ENCODE measurements at places on chromosomes 13 and 19.
A peak's percentile ranks its signal among the peaks of the same experiment; 100 is the strongest.

GRCh38 chr19:20279516-20279915, 112.5 kb downstream of the ZNF486 start:
- DNase-seq = peak; percentile 54

DNA sequence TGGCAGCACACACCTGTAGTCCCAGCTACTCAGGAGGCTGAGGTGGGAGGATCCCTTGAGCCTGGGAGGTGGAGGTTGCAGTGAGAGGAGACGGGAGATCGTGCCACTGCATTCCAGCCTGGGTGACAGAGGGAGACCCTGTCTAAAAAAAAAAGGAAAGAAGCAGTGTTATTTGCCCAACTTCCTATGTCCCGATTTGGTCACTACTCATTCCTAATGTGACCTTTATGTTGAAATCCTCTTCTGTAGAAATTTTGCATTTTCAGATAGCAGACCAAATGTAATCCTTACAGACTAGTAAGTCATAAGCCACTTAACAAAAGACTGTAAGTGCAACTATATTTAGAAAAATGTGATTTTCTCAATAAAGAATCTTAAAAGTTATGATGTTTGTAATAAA, 18.2 kb upstream of the STK24 start:
- no peak for DNase-seq

GRCh38 chr19:3987619-3988371, 2.5 kb upstream of the EEF2 start:
- peak; percentile 72 for DNase-seq

- no peak for DNase-seq
These were observed 20.8 kb downstream of the NOVA2 start for GRCh38 chr19:45952686-45953505.

DNA sequence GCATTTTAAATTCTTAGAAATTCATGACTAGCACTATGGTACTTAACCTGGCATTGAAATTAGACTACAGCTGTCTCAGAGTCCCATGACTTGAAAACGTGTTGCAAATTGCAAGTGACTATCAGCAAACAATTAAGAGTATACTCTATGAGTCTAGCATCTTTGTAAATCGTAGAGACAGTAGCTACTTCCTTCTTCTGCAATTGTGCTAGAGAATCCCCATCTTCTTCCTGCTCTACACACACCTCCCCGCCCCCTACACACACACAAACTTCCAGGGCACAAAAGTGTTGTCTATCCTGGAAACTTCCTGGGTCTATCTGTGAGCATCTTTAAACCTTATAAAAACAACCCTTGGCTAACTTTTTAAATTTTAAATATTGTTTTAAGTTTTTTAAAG, 35.2 kb upstream of the MIR17HG start:
- no peak for DNase-seq

DNA sequence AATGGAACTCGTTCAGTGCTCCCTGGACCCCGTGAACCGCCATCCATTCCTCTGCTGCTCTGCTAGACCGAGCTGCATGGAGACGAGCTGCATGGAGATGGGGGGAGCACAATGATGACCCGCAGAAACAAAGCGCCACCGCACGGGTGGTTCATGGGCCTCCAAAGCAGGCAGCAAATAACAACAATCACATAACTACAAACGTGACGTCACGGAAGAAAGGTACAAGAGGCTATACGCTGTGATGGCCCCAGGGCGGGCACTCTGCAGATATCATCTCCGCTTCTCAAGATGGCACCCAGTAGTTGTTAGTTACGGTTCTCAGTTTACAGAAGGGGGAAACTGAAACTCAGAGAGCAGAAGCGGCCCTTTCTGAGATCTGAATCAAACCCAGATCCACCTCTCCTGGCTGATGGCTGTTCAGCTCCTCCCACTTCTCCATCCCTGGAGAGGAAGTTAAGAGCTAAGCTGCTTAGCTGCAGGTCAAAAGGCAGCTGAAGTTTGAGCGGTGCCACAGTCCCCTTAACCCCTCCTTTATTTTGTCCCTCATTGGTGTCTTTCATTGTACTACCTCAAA, 1.7 kb downstream of the ATP13A1 start:
- DNase-seq = no peak

DNA sequence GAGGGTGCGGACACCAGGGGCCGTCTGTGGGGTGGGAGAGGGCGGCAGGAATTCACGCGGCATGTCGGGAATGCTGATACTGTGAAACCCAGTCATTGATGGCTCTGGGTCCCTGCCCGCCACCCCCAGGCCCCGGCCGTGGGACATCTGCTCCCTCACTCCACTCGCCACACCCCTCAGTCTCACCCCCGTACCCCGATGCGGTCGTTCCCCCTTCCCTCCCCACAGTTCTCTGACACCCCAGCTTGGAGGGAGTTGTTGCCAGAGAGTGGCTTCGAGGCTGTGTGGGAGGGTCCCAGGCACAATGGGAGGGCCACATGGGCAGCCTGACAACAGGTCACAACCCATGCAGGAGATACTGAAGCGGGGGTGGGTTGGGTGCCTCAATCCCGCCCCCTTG, 1.8 kb downstream of the MAG start:
- DNase-seq = no peak

DNA sequence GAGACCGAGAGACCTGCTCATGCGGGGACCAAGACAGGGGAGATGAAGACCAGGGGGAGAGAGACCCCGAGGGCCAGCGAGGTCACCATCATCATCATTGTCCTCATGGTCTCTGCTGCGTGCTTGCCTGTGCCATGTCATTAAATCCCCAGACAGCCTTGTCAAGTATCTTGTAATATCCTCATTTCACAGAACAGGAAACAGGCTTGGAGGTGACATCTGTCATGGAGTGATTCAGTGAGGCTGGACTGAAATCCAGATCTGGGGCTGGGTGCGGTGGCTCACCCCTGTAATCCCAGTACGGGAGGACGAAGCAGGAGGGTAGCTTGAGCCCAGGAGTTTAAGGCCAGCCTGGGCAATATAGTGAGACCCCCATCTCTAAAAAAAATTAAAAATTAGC, 5.9 kb upstream of the NANOS2 start:
- no peak for DNase-seq

DNA sequence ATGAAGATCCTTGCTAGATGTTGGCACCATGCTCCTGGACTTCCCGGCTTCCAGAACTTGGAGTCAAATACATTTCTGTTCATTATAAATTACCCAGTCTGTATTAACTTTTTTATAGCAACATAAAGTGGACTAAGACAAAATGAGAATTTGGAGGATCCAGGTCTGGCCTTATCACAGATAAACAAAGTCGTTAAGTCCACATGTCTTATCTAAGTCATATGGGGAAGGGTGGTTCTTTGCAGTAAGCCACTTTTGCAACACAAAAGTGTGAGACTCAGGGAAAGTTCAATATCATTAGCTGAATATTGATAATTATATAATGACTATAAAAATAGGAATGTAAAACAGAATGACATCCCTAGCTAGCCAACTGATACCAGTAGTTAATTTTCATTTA, 91.6 kb upstream of the SIAH3 start:
- DNase-seq = no peak

GRCh38 chr13:30257468-30258099, 49.8 kb downstream of the KATNAL1 start:
- no peak for DNase-seq

- no peak for DNase-seq
These were observed 139.9 kb downstream of the PCDH20 start for GRCh38 chr13:61275736-61276135.

DNA sequence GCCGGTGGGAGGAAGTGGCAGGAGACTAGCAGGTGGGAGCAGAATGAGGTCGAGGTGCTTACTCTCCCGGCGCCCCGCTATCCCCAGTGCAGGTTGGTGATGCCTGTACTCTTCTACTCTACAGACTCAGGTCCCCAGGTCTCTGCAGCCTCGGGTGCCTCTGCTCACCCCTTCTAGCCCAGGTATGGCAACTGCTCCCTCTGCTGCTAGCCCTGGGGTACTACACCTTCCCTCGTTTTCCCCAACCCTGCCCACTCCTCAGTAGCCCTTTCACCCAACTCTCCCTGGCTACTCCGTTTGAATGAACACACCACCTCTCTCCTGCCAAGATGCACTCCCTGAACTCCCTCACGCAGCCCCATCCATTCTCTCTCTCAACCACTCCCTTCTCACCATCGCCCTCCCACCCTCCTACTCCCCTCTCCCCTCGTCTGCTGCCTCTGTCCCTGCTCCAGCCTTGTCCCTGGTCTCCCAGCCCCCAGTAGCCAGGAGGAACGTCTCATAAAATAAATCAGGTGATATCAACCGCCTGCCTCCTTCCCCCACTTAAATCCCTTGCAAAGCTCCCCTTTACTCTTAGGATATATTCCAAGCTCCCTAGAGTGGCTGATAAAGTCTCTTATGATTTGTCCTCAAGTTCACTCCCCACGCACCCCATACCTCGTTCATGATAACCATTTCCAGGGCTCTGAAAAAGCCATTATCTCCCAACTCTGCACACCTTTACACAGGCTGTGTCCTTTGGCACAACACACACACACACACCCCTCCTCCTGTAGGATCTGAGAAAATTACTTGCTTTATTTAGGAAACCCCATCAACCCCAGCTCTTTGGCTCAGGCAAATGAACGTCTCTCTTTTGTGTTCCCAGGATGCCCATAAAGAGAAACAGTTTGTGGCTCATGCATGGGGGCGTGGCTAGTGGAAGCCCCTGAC, 8.2 kb upstream of the MEIS3 start:
- peak; percentile 26 for DNase-seq

- no peak for DNase-seq
These were observed 107.0 kb downstream of the ZNF486 start for GRCh38 chr19:20273951-20274570.

DNA sequence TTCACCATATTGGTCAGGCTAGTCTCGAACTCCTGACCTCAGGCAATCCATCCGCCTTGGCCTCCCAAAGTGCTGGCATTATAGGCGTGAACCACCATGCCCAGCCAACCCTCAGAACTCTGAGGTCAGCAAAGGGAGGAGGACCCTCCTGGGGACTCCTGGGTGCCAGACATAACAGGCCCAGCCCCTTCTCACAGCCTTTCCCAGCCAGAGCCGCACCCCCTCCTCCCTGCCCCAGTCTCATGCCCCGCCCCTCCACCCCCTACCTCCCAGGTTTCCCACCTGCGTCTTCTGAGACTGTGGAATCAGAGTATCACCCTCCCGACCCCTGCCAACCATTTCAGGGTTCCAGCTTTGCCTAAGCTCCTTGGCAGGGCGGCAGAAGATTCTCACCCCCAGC, 5.2 kb downstream of the IGLON5 start:
- no peak for DNase-seq

DNA sequence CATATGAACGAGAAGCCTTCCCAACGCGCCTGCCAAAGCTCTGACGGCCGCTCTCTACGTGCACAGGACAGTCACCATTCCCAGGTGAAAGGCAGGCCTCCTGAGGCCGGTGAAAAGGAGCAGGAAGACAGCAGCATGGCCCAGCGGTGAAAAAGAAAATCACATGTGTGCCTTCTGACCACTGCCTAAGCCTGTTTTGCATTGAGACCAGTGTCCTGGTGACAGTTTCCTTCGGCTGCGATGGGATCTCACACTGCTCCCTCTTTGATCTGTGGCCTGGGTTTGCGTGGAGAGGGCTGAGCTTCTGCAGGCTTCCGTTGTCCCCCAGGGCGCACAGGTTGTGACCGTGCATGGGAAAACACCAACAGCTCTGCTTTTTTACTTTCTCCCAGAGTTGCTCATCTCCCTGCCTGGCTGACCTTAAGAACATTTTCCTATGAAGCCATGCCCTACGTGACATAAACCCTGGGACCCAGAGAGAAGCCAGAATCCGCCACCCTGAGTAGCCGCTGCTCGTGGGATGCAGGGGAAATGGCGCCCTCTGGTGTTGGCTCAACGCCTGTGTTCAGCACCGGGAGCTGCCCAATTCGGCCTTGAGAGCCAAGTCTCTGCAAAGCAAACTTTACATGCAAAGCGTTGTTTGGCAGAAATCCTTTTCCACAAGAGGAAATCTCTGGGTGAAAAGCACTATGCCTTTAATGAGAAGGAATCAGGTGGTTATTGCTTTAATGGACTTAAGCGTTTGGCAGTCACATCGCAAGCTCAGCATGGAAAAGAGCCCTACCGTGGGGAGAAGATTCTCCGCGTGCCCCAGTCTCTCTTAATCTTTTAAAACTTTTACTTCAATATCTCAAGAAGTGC, 112.2 kb upstream of the GPR12 start:
- peak; percentile 58 for DNase-seq

DNA sequence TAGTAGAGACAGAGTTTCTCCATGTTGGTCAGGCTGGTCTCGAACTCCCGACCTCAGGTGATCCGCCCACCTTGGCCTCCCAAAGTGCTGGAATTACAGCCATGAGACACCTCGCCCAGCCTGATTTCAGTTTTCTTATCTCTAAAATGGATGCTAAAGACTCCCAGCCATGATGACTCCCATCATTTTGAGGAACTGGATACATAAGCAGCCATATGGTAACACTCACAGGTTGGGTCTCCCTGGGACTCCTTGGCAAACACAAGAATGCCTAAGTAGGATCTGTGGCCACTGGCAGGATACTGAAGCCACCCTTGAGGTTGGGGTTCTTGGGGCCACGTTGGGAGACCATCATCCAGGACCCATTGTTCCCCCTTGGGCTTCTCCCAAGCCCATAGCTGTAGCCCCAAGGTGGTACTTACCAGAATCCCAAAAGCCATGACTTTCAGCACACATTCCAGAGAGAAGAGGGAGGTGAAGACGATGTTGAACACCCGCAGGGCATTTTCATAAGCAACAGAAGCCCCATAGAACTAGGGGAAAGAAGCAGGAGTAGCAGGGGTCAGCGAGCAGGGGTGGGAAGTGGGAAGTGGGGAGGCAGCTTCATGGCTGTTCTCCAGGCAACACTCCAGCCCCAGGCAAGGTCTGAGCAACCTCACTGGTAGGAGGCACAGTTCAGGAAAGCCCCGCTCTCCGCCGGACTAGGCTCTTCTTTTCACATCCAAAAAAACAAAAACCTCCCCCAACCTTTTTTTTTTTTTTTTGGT, 102.5 kb downstream of the IER2 start:
- no peak for DNase-seq

- no peak for DNase-seq
These were observed 1463.4 kb upstream of the PCDH20 start for GRCh38 chr13:62879071-62879470.

GRCh38 chr19:610801-611480, 21.3 kb downstream of the HCN2 start:
- no peak for DNase-seq

DNA sequence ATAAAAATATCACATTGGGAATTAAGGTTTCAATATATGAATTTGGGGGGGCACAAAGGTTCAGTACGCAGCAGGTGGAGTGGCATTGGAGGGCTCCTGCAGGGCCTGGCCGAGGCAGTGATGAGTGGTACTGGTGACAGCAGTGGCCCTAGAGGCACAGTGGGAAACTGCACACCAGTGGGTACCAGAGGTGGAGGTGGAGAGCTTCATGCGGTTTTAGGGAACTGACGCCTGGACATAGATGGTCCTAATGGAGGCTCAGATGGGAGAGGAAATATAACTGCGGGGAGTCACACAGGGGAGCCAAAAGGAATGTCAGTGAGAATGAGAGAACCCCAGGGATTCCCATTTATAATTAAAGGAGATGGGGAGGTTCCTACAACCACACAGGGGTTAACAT, 156.2 kb downstream of the COG6 start:
- no peak for DNase-seq
